ENCODE measurements at places on chromosomes 5 and 9. TPM values are rescaled to one million over a fixed set of nuclear protein-coding genes. Genes with fewer than 3 reads are reported as not detected.

LCN1 gene
- total RNA-seq, result not detected

SPINK7 gene
- not detected for total RNA-seq

MSX2 gene
- total RNA-seq, result 5.6 TPM

SLC1A3 gene
- not detected for total RNA-seq

CDH6 gene
- total RNA-seq, result 0.07 TPM

RAB3C gene
- not detected for total RNA-seq

DAB2 gene
- 12.0 TPM for total RNA-seq

OR1J2 gene
- total RNA-seq, result not detected

ABLIM3 gene
- 19.4 TPM for total RNA-seq

Data from A549 treated with ZK216348 at 1 μM for 4 hours (cell line).